ENCODE measurements at places on chromosomes 4 and X.

DNA sequence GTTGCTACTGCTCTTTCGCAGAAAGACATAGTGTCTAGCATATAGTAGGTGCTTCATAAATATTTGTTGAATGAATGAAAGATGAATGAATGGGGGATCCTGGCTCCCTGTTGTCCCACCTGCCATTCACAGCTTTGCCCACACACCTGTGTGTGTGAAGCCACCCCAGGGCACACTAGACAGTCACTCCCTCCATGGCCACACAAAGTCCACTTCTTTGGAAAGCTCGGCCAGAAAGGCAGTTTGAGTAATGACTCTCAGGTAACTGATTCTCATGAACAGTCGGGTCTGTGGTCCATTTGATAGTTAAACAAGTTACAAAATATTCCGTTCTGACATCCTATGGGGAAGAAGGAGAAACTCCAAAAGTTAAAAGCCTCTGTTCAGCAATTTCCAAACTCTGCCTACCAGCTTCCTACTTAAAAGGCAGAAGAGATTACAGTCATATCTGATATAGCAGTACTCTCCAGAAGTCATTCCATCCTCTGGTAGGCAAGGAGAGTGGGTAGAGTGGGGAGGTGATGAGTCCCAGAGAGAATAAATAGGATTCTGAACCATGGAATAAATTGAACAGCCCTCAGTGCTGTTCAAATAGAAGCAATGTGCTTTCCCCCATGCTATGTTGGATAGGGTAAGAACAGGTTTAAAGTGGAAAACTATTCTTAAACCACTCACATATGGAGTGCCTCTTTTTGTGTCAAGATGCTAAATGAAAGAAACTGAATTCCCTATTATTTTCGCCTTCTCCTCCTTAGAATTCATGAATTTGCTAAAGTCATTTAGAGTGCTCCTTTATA lies 204.9 kb upstream of the GALNT7 start:
- no peak for DNase-seq

DNA sequence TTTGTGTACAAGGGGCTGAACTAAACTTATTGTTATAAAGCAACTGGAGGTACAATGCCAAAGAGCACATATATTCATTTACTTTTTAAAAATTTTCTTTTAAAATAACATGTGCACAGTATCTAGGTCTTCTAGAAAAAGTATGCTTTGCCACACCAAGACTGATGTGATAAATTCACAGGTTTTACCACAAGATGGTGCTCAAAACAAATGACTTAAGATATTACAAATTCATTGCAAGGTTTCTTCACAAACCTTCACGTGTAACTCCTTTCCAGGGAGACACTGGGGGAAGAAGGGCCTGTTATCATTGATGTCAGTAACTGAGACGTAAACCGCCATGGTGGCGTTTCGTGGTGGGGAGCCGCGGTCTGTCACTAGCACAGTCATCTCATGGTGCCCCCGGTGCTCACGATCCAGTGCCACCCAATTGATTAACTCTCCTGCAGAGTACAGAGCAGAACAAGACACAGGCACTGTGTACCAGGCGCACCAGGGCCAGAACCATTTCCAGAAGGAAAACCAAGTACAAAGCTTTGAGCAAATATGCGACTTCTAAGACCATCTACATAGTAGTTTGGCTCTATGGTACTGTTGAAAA lies 162.2 kb downstream of the DCHS2 start:
- no peak for DNase-seq

- no peak for DNase-seq
These were observed 66.2 kb upstream of the PGRMC2 start for GRCh38 chr4:128353791-128354190.

GRCh38 chr4:2842687-2843262 lies 869 bp upstream of the ADD1 start:
- no peak for DNase-seq

GRCh38 chrX:16851827-16852226 lies 18.3 kb downstream of the RBBP7 start:
- DNase-seq: no peak

- peak; percentile 28 for DNase-seq
These were observed 2.9 kb downstream of the LAMTOR3 start for GRCh38 chr4:99891351-99891750.

- no peak for DNase-seq
These were observed 1.7 kb upstream of the RRAGB start for GRCh38 chrX:55715847-55716246.

- no peak for DNase-seq
These were observed 61.8 kb downstream of the BRWD3 start for GRCh38 chrX:80747832-80748231.

DNA sequence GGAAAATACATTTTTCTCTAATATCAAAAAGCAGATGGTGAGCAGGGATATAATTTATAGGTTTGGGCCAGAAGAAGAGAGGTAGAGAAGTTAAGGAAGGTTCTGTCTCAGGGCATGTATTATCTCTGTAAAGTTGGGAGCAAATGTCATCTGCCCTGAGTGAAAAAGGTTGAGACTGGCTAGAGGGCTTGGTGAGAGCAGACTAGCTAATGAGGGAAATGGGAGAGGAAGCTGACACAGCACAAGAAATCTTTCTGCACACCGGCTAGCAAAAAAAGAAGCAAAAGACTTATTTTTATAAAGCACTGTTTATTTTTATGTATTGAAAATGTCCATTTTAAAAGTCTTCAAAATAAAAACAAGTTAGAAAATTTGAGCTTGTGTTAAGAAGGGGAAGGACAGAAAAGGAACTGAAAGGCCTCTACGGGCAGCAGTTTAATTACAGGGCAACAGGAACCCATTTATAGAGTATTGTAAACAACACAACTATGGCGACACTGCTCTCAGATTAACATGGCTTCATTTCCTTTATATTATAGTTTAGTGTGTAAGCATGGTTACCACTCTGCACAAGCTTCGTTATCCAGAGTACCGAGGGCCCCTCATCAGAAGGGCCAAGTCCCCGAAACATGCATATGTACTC lies 17.4 kb downstream of the CD40LG start:
- no peak for DNase-seq

- no peak for DNase-seq
These were observed 153.6 kb upstream of the INTU start for GRCh38 chr4:127479031-127479622.

DNA sequence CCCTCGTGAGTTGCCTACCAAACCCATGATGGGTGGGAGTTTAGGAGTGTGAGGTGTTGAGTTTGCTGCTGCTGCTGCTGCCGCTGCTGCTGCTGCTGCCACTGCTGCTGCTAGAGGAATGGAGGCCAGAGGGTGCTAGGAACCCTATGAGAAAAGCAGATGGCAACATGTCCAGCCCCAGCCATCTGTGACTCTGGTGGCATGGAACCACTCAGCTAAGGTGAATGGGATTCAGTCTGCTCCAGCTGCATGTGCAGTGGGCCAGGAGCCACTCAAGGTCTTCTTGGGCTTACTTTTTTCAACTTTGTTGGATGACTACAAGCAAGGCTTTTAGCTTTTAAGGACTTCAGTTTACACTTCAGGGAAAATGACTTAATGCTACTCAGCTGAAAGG lies 103.8 kb downstream of the RTL5 start:
- no peak for DNase-seq

- DNase-seq: no peak
These were observed 3.8 kb upstream of the GRPR start for GRCh38 chrX:16119353-16120220.

- DNase-seq: no peak
These were observed 2.6 kb downstream of the AMER1 start for GRCh38 chrX:64202808-64203325.

- no peak for DNase-seq
These were observed 87.5 kb downstream of the NSUN7 start for GRCh38 chr4:40837094-40837870.

- DNase-seq: no peak
These were observed at the start of gene PCDH19 for GRCh38 chrX:100409610-100410590. Gene PCDH19 (minus strand): TSS chrX:100410273. CDS start chrX:100408597, 1,676 bp downstream.

GRCh38 chrX:44651358-44651757 lies 108.7 kb upstream of the FUNDC1 start:
- no peak for DNase-seq

- DNase-seq: no peak
These were observed 50.2 kb downstream of the UGT2B28 start for GRCh38 chr4:69330345-69331047.

DNA sequence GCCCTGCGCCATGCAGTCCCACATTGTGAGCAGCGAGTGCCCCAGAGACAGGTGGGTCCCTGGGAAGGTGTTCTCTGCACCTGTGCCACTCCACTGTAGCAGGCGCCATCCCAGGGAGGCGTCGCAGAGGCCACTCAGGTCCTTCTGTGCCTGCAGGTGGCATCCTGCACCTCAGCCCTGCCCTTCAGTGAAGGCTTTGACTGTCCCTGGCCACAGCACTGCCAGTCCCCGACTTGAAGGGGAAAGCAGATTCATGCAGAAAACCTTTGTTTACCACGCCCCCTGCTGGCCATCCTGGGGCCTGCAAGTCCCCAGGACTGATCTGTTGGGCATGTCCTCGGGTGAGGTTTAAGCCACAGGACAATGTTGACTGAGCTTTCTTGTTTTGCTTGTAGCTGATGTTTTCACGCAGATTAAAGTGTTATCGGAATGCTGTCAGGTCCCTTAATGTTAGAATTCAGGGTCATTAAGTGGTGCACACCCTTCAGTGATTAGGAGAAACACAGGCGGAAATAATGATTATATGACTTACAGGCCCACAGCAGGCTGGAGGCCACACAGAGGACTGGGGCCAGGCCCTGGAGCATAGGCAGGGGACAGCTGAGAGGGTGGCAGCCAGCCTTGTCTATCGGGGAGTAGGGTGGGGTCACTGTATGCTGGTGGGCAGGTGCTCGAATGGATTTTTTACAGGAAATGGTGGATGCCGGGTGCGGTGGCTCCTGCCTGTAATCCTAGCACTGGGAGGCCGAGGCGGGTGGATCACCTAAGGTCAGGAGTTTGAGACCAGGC lies 5.0 kb downstream of the TACC3 start:
- peak; percentile 90 for DNase-seq

GRCh38 chrX:1932231-1932630 lies 317.4 kb downstream of the ASMT start:
- DNase-seq: no peak

- no peak for DNase-seq
These were observed 260.5 kb downstream of the DKK2 start for GRCh38 chr4:106775636-106776035.

GRCh38 chr4:147236806-147237205 lies 244.1 kb upstream of the EDNRA start:
- DNase-seq: no peak

Measured in hematopoietic multipotent progenitor cell treated with erythropoietin and hydrocortisone succinate and interleukin-3 and kit ligand, for 17 days (in vitro differentiated cells).